Inflammatory macrophage treated with lipopolysaccharide for 4 hours (primary cell): ENCODE measurements at places on chromosomes 3 and 15.

DNA sequence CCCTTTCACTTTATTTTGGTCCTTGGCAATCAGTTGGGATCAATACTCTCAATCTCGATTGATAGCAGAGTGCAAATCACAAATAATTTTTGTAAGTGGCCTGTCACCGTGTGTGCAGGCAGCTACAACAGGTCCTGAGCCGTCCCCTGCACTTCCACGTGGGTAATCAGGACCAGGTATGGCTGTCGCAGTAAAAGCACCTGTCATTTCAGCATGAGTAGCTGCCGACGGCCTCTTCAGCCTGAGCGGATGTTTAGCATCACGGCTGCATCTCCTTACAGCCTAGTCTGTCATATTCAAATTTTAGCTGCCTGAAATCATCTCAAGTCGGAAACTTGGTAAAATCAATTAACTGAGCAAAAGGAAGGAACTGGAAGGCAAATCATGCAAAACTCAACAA, 53.0 kb upstream of the FOXP1 start:
- DNase-seq = no peak

- DNase-seq = no peak
Measured at GRCh38 chr3:67302489-67302888, 304.4 kb downstream of the KBTBD8 start.

DNA sequence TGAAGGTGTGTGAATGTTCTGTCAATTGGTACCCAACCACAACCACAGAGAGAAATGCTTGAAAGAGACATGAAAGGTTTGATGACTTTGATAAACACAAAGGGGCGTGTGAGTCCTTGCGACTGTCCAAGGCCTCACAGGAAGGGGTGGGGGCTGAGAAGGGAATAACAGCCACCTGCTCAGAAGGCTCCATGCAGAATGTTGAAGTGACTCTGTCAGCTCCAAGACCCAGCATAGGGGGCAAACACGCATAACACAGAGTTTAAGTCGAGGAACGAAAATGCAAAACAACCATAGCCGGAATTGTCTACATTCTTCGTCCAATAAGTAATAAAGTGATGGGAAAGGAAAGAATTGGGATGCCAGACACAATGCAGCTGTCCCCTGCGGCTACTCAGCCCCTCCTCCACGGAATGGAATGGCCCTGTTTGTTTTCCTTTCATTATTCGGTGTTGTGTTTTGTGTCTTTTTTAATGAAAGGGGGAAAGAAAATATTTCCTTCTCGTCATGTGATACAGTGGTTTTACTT, 19.9 kb downstream of the TMEM212 start:
- DNase-seq = no peak

DNA sequence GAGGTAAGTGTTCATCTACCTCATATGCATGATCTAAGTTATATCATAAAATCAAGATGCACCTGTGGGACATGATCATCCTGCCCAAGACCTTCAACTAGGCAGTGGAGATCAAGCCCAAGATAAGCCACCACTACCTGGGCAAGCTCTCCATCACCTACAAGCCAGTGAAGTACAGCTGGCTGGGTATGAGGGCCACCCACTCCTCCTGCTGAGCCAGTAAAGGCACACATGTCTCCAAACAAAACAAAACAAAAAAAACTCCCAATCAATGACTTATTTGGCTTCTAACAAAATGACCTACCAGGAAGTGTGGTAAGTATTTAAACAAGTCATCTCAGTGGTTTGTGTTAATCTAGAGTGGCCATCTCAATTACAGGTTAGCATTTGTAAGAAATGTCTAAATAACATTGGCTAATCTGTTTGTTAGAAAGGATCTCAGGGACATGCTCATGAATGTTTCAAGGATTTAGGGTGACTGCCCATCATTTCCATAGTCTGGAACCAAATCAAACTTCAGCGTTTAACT, 3.1 kb downstream of the PAQR9 start:
- DNase-seq = no peak

- peak; percentile 43 for DNase-seq
Measured at GRCh38 chr15:57540211-57540610, 51.5 kb upstream of the MYZAP start.

DNA sequence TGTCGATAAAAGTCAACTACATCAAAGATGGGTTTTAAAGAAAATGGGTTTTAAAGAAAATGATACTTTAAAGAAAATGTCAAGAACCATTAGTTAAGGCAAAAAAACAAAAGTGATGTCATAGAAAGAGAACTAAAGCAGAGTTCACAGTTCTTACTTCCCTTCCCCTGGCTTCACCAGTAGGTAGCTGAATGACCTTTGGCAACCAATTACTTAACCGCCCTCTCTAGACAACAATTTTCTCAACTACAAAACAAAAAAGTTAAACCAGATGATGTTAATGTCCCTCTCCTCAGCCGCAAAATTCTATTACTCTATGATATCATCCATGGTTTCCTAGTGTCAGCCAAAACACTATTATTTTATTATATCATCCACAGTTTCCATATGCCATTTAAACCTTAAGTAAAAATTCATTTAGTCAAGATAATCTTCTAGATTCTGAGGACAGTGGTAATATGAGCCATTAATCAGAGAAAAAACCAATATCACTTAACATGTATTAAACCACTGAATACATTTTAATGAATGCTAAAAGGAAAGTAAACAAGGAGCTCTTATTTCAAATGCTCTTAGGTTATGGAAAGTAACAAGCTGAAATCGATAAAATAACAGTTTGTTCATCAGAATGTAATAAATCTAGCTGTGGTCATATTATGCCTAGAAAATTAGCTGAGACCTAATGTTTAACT, 13.1 kb downstream of the RYK start:
- DNase-seq = peak; percentile 75

GRCh38 chr15:72800833-72801481, 17.4 kb upstream of the ADPGK start:
- peak; percentile 31 for DNase-seq

DNA sequence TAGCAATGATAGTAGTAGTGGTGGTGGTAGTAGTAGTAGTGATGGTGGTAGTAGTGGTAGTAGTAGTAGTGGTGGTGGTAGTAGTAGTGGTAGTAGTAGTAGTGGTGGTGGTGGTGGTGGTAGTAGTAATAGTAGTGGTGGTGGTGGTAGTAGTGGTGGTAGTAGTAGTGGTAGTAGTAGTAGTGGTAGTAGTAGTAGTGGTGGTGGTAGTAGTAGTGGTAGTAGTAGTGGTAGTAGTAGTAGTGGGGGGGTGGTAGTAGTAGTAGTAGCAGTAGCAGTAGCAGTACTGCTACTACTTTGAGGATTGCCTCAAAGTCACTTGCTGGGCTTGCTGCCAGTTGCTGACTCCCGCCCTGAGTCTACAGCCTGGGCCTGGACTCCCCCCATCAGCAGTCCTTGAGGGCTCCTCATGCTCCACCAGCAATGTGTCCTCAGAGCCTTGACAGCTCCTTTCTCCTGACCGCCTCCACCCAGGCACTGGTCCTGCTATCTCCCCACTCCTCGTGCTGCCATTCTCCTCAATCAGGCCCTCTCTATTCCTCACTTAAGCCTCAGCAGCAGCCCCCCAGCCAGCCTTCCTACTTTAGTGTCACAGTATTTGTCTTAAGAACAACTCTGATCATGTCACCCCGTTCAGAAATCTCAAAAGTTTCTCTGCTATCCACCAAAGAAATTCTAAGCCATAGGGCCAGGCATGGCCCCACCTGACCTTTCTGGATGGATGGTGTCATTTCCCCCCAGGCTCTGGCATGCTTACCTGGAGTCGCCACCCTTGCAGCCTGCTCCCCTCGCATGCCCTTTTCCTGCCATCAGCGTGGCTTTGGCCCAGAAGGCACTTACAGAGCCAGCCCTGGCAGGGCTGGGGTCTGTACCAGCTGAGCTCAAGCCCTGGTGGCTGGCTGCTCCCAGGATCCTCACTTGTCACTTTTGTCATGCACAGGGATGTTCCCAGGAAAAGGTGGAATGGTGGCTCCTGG, 45.6 kb downstream of the DLEC1 start:
- no peak for DNase-seq

- DNase-seq = no peak
Measured at GRCh38 chr3:109597444-109597843, 260.1 kb upstream of the DPPA4 start.

- DNase-seq = no peak
Measured at GRCh38 chr15:67196672-67197363, 57.6 kb downstream of the AAGAB start.

- DNase-seq = peak; percentile 15
Measured at GRCh38 chr3:49006408-49007067, 653 bp upstream of the WDR6 start.

- DNase-seq = no peak
Measured at GRCh38 chr15:90062023-90062442, 40.2 kb downstream of the IDH2 start.

- no peak for DNase-seq
Measured at GRCh38 chr3:173275740-173276139, 121.8 kb upstream of the NLGN1 start.

GRCh38 chr15:93982226-93982727, 249.1 kb upstream of the MCTP2 start:
- DNase-seq = no peak

DNA sequence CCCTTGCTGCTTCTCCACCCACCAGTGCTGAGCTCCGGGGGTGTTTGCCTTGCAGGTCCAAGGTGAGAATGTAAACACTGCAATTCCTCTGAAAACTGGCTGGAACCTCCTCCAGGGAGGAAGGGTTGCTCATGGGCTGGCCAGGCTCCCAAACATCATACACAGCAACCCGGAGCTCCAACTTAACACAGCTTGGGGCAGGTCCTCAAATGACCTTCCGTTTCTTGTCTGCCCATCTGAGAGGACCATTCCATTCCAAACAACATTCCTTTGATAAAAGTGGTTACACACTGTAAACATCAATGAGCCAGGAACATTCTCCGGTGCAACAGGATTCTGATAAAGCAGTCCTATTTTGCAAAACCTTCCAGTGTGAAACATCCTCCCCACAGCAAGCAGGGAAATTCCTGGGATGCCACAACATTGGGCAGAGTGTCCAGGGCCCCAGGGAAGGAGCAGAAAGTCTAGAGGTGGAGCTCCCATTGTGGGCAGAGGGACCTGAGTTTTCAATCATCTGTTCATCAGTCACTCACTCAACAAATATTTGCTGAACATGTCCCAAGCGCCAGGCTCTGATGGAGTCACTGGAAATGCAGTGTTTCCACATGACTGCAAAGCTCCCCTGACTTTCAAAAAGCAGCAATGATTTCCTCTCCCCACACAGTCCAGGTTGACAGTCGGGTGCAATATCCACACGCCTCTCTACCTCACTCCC, 7.3 kb upstream of the HEG1 start:
- DNase-seq = no peak

- DNase-seq = peak; percentile 10
Measured at GRCh38 chr3:167450195-167450594, 23.6 kb downstream of the SERPINI2 start.

GRCh38 chr3:30368978-30369377, 237.4 kb upstream of the TGFBR2 start:
- no peak for DNase-seq

DNA sequence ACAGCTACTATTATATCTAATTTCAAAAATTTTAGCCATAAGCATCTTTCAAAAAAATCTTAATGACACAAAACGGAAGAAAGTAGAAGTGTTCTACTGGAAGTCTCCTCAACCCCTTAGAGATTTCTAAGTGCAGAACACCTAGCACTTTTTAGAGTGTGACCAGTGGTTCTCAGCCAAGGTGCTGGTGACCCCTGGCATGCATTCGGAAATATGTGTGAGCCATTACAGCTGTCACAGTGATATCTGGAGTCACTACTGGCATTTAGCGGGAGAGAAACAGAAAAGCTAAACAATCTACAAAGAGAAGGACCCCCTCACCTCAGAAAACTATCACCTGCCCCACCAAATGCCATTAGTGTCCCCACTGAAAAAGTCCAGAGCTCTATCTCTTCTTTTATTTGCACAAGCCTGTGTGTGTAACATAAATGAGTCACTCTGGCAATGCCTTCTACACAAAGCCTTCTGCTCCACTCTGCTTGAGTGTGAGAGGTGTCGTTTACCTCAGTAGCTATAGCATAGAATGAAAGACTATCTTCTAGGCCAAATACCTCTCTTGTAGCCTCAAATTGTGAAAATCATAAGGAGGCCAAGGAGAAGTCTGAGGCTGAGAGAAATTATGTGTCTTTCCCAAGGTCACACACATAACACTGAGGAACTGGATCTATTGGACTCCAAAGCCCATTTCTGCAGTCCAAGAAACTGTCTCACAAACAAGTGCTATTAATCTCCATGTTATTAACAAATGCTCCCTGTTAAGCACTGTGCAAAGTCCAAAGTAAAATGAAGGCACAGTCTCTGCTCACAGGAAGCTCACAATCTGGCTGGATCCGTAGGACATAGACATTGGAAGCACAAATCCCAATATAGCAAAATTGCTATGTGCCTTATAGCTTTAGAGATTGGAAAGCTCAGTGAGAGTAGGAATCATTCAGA, 28.5 kb upstream of the KCNMB2 start:
- DNase-seq = no peak

- DNase-seq = no peak
Measured at GRCh38 chr15:57563416-57563815, 28.3 kb upstream of the MYZAP start.

- DNase-seq = no peak
Measured at GRCh38 chr15:67998599-67999133, 55.4 kb upstream of the PIAS1 start.

- DNase-seq = peak; percentile 86
Measured at GRCh38 chr3:149783576-149783975, 8.8 kb downstream of the ANKUB1 start.

DNA sequence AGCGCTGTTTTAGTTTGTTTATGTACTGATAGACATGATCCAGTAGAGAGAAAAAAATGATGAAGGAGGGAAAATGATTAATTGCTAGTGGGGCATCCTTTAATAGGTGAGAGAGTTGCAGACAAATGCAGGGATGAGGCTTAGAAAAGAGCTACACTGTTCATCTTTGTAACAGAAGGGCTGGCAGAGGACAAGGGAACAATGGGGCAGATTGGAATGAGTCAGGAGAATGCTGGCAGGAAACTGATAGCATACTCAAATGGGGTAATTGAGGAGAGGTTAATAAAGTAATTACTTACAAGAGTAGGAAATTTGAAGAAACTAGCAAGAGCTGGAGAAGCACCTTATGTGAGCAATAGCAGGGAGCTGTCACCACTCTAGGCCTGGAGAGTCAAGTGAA, 170.9 kb downstream of the OXSM start:
- DNase-seq = no peak

DNA sequence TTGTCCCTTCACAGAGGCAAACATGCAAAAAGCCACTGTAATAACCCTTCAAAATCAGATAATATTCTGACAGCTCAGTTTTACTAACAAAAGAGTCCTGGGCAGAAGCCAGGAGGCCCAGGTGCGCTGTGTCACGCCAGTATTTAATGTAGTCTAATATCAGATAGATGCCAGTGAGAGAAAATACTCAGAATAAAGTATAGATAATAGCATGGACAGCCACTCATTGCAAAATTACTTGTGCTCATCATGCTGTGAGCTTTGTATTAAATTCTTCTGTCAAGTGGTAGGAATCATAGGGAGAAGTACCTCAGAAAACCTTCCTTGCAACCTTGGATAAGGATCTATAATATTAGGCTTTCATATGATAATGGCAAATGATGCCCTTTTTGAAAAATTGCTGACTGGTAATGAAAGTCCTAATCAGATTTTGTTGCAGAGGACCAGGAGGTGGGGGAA, 1154.3 kb downstream of the ROBO1 start:
- no peak for DNase-seq

- no peak for DNase-seq
Measured at GRCh38 chr3:22496641-22497040, 706.5 kb upstream of the UBE2E2 start.
